ENCODE measurements at places on chromosomes 13 and 19.
A peak's percentile ranks its signal among the peaks of the same experiment; 100 is the strongest.

DNA sequence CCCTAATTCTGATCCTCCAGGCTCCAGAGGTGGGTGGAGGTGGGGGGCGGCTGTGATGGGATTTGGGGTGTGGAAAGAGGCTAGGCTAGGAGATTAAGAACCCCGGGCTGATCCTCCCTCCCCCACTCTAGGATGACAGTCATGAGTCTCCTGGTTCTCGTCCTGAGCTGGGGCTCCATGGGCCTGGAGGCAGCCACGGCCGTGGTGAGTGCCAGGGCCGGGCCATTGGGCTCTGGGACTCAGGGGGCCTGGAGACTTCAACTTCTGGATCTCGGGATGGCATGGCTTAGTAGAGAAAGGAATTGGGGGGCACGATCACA, 13.9 kb downstream of the TTYH1 start:
- DNase-seq, result no peak

DNA sequence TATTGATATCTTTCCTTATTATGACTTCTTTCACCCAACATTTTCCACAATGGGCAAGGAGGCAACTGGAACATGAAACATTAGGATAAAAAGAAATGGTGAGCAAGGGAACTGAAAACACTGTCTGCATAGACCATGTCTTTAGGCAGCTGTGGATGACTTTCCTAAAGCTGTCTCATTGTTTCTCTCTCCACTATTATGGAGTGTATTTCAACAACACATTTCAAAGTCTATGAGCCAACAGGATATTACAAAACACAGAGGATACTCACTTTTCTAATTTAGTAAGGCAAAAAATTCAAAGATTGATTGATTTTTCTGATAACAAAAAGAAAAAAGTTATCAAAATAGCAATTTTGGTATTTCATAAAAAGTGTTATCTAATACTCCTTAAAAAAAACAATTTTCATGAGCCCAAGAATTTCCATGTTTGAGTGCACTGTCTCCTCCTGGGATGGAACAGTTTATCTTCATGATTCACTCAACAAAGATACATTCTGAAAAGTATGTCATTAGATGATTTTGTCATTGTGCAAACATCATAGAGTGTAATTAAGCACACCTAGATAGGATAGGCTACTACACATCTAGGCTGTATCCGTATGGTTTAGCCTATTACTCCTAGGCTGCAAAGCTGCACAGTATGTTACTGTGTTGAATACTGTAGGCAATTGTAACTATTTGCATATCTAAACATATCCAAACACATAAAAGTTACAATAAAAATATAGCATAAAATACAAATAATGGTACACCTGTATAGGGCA, 1568.4 kb downstream of the SLITRK5 start:
- DNase-seq, result no peak

DNA sequence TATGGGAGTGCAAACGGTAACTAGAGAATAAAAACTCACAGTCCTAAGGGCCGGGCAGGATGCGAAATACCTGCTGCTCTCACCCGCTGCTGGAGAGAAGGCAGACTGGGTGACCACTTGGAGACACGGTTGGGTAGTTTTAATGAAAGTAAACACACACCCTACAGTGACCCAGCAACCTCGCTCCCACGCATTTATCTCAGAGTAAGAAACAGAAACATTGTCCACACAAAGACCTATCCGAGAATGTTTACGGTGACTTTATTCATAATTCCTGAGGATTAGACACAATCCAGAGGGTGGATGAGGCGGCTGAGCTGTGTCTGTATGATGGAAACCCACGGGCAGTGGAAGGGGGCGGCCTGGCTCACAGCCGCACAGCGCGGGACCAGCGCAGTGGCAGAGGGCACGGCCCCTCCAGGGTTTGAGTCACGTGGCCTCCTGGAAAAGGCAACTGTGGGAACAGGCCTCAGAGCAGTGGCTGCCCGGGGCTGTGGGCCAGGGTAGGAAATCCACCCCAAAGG, 73.5 kb upstream of the C13orf46 start:
- DNase-seq, result no peak

- no peak for DNase-seq
Measured at GRCh38 chr13:78875792-78876580, 217.0 kb upstream of the OBI1 start.

GRCh38 chr13:98315466-98315865, 138.4 kb upstream of the RNF113B start:
- peak; percentile 89 for DNase-seq
